ENCODE measurements at places on chromosomes 13 and 19. TPM values are rescaled to one million over a fixed set of nuclear protein-coding genes. Genes with fewer than 3 reads are reported as not detected.

DNA sequence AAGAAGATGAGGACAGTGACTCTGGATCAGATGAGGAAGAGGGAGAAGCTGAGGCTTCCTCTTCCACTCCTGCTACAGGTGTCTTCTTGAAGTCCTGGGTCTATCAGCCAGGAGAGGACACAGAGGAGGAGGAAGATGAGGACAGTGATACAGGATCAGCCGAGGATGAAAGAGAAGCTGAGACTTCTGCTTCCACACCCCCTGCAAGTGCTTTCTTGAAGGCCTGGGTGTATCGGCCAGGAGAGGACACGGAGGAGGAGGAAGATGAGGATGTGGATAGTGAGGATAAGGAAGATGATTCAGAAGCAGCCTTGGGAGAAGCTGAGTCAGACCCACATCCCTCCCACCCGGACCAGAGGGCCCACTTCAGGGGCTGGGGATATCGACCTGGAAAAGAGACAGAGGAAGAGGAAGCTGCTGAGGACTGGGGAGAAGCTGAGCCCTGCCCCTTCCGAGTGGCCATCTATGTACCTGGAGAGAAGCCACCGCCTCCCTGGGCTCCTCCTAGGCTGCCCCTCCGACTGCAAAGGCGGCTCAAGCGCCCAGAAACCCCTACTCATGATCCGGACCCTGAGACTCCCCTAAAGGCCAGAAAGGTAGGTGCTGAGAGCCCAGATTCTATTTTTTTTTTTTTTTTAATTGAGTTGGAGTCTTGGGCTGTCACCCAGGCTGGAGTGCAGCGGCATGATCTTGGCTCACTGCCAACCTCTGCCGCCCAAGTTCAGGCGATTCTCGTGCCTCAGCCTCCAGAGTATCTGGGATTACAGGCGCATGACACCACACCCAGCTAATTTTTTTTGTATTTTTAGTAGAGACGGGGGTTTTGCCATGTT is 2.3 kb downstream of the PPP1R15A start:
- peak; percentile 32 for DNase-seq

DNA sequence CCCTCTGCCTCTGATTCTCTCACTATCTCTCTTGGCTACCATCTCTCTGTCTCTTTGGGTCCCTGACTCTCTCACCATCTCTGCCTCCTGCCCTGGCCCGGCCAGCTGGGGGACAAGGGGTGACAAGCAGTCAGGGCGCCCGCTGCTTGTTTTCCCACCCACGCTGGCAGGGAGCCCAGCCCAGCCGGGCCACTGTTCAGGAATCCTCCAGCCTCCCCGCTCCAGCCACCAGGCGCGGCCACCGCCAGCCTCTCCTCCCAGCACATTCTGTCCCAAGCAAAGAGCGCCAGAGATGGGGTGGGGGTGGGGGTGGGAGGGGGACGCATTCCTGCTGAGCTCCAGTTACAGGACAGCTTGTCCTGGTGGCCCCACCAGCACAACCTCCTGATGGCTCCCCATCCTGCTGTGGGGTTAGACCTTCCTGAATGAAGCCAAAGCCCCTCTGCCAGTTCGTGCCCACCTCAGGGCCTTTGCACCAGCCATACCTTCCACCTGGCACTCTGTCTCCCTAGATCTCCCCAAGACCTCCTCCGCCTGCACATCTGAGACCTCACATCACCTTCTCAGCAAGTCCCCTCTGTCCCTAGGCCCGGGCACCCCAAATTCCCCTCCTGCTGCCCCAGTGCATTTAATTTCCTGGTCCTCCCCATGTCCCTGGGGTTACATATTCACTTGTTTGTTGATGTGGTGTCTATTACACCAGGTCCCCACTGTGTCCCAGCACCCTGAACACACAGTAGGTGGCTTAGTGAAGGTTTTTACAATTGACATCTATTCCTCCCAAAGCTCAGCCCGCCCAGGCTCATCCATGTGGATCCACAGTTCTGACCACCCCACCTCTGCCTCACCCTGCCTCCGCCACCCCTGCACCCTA is 12.5 kb downstream of the ARRDC2 start:
- DNase-seq = no peak

- peak; percentile 17 for DNase-seq
Measured at GRCh38 chr13:44013758-44014291, 134.1 kb downstream of the LACC1 start.

GRCh38 chr19:11102944-11103343 is 13.7 kb downstream of the LDLR start:
- no peak for DNase-seq

- DNase-seq = no peak
Measured at GRCh38 chr19:10460714-10461046, 40.3 kb downstream of the PDE4A start.

- DNase-seq = no peak
Measured at GRCh38 chr19:18697680-18698079, 14.2 kb downstream of the CRTC1 start.

- no peak for DNase-seq
Measured at GRCh38 chr19:14063105-14063504, 1.2 kb upstream of the PALM3 start.

- peak; percentile 84 for DNase-seq
Measured at GRCh38 chr19:47124937-47125668, 5.5 kb upstream of the SAE1 start.

GRCh38 chr19:19524053-19524452 is 4.7 kb upstream of the YJEFN3 start:
- DNase-seq = no peak

GRCh38 chr13:44954224-44954623 is 35.0 kb downstream of the NUFIP1 start:
- no peak for DNase-seq

DNA sequence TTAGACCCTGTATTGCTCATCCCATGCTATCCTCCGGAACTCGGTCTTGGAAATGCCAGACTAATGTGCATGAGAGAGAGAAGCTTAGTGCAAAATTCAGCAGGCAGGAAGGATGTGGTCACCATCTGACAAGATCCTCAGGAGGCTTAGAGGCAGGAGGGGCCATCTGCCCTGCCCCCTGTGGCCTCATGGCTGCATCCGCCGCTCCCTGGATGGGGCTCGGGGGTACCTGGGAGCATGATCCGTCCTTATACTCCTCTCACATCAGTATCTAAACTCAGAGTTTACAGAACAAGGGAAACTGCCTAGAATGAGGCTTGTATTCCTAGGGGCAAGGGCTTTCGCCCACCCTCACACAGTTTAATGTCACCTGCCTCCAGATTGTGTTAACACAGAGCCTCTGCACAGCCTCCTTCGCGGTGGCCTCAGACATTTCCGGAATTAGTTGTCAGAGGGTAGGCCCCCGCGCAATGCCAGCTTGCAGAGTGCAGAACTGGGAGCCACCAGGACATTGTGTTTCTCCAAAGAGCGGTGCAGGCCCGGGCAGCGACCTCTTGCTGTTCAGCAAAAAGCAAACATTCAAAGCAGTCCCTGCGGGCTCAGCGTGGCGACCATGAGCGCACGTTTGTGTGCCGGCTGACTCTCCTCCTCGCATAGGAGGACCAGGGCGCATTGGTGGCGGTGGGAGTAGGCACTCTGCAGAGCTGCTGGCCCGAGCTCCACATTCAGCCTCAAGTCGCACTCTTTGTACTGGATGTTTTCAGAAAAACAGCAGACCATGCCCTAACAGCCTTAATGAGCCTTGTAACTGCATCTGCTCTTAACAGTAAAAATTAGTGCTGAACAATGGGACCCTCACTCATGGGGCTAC is 39.1 kb downstream of the GPR12 start:
- peak; percentile 27 for DNase-seq

DNA sequence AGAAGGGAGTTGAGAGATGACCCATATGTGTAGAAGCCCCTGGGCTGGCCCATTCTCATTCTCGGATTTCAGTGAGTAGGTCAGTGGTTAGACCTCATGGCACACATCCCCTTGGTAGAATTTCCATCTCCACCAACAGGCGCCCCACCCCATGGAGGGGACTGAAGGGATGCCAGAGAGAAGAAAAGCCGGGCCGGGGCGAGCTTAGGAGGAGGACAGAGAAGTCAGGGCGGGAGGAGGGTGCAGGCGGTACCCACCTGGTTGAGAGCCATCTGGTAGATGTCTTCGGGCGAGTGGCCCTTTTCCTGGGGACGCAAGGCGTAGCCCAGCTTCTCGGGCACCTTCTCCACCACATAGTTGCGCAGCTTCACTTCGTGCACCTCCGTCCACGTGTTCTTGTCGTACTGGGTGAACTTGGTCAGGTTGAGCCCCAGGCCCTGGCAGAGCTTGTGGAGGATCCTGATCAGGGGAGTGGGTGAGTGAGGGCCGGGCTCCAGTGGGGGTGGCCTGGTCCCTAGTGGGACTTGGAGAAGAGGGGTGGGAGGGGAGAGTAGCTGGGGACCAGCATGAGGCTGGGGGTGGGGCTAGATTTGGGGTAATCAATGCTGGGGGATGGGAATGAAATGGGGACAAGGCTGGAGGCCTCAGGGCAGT is 2.5 kb downstream of the IL4I1 start:
- DNase-seq = no peak

DNA sequence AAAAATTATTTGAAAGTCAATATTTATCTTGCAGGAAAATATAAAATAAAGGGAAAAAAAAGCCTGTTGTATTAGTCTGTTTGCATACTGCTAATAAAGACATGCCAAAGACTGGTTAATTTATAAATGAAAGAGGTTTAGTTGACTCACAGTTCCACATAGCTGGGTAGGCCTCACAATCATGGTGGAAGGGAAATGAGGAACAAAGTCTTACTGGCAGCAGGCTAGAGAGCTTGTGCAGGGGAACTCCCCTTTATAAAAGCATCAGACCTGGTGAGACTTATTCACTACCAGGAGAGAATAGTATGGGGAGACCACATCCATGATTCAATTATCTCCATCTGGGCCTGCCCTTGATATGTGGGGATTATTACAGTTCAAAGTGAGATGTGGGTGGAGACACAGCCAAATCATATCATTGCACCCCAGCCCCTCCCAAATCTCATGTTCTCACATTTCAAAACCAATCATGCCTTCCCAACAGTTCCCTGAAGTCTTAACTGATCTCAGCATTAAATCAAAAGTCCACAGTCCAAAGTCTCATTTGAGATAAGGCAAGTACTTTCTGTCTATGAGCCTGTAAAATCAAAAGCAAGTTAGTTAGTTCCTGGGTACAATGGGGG is 1416.5 kb upstream of the SPRY2 start:
- DNase-seq = no peak

The PNMA8B gene
- total RNA-seq = not detected

The CLEC17A gene
- total RNA-seq = not detected

The ZNF112 gene
- 2.9 TPM for total RNA-seq

DNA sequence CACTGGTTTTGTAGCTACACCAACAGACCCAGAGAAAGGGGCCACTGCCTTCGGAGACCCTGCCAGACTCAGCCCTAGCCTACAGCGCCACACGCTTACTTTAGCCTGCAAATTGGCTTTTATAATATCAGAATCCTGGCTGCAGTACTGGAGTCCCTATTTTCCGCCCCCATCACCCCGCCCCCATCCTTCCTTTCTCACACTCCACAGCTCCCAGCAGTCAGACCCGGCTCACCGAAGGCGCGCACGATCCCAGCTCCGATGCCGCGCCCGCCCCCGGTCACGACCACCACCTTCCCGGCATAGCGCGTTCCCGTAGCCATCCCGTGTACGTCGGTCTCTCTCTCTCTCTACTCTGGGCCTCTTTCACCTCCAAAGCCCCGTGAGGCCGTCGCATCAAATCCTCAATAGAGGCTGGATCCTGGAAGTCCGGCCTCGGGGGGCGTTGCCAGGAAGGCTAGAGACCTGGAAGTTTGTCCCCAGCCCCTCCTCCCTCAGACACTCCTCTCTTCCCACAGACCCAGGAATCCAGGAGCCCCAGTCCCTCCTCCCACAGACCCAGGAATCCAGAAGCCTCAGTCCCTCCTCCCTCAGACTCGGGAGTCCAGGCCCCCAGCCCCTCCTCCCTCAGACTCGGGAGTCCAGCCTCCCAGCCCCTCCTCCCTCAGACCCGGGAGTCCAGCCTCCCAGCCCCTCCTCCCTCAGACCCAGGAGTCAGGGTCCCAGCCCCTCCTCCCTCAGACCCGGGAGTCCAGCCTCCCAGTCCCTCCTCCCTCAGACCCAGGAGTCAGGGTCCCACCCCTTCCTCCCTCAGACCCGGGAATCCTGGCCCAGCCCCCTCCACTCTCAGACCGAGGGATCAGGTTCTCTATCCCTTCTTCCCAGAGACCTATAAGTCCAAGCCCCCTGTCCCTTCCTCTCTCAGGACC is at the start of gene HSD17B14:
Gene HSD17B14, minus strand, starts transcription at position 403 of the 929 bp plus-strand sequence. Its CDS starts 80 bp downstream, at position 323.
- peak; percentile 60 for DNase-seq

- DNase-seq = peak; percentile 80
Measured at GRCh38 chr13:25085125-25085742, 10.7 kb upstream of the PABPC3 start.

GRCh38 chr13:113470073-113470472 is 16.8 kb upstream of the ADPRHL1 start:
- no peak for DNase-seq

GRCh38 chr19:2982983-2983350 is 5.6 kb downstream of the TLE6 start:
- DNase-seq = no peak

The ZNF556 gene
- 0.05 TPM for total RNA-seq

DNA sequence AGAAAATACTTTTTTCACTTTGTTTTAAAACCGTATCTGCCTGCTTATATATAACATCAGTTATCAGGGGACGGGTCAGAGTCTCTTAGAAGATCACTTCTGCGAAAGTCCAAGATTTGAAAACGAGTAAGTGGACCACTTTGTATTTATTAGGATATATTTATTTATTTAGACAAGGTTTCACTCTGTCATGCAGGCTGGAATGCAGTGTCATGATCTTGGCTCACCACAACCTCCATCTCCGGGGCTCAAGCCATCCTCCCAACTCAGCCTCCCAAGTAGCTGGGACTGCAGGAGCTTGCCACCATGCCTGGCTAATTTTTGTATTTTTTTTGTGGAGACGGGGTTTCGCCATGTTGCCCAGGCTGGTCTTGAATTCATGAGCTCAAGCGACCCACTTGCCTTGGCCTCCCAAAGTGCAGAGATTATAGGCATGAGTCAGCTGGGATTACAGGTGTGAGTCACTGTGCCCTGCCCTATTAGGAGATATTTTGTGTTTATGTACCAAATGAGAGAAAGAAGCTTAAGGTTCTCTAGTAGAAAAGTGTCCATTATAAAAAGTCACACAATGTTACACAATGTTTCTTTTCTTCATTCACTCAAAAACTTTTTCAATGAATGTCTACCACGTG is 39.5 kb downstream of the RASL11A start:
- no peak for DNase-seq

GRCh38 chr19:27674701-27675100 is 1538.2 kb downstream of the UQCRFS1 start:
- DNase-seq = no peak

DNA sequence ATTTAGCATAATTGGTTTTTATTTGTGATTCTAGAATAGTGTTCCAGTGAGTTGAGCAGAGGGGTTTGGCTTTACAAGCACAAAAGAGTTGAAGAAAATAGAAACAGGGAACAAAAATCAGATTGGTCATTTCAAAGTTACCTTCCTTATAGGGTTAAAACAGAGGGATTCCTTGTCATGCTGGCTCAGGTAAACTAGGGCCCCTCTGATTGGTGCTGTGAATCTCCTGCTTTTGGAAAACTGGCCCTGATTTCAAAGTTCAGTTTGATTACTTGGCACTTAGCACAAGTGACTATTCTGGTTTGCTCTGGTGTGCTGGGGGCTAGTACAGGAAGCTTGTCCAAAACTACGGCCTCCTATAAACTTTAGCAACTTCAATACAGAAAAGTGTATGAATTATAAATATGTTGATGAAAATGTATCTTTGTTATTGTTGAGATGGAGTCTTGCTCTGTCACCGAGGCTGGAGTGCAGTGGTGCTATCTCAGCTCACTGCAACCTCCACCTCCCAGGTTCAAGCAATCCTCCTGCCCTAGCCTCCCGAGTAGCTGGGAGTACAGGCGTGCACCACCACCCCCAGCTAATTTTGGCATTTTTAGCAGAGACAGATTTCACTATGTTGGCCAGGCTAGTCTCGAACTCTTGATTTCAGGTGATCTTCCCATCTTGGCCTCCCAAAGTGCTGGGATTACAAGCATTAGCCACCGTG is 1.9 kb upstream of the MRPS31 start:
- no peak for DNase-seq

The CEACAM7 gene
- total RNA-seq = not detected

The FCGBP gene
- 0.08 TPM for total RNA-seq
